ENCODE measurements at places on chromosomes 5 and 9. TPM values are rescaled to one million over a fixed set of nuclear protein-coding genes. Genes with fewer than 3 reads are reported as not detected.

TAF1L gene
- 0.05 TPM for total RNA-seq

CAMK2A gene
- not detected for total RNA-seq

GFPT2 gene
- not detected for total RNA-seq

SMC5 gene
- 43.0 TPM for total RNA-seq

PCDHGC3 gene
- 0.07 TPM for total RNA-seq

LRRC70 gene
- total RNA-seq: 1.3 TPM

PHF24 gene
- total RNA-seq: not detected

FNBP1 gene
- total RNA-seq: 198 TPM

OMD gene
- not detected for total RNA-seq

EPB41L4B gene
- total RNA-seq: not detected

IL4 gene
- 4.0 TPM for total RNA-seq

NR2F1 gene
- not detected for total RNA-seq

STPG3 gene
- total RNA-seq: not detected

TLX3 gene
- not detected for total RNA-seq

PPP2R2B gene
- 0.52 TPM for total RNA-seq

RNF38 gene
- total RNA-seq: 41.8 TPM

AFAP1L1 gene
- not detected for total RNA-seq

PHF19 gene
- 354 TPM for total RNA-seq

SPATA6L gene
- total RNA-seq: 0.27 TPM

LCN15 gene
- total RNA-seq: not detected

PCDHGB4 gene
- total RNA-seq: 0.23 TPM

TMEM171 gene
- not detected for total RNA-seq

SLC36A2 gene
- total RNA-seq: not detected

UBLCP1 gene
- total RNA-seq: 28.6 TPM

OR1Q1 gene
- total RNA-seq: not detected

FABP6 gene
- not detected for total RNA-seq

NREP gene
- total RNA-seq: 30.3 TPM

IL13 gene
- total RNA-seq: 32.6 TPM

ASPN gene
- not detected for total RNA-seq

PCDHB10 gene
- not detected for total RNA-seq

BTNL9 gene
- not detected for total RNA-seq

GAPT gene
- total RNA-seq: not detected
